ENCODE measurements at places on chromosomes 12 and 14.
A peak's percentile ranks its signal among the peaks of the same experiment; 100 is the strongest.

- no peak for DNase-seq
These were observed 40.8 kb downstream of the CCNK start for GRCh38 chr14:99522025-99522401.

DNA sequence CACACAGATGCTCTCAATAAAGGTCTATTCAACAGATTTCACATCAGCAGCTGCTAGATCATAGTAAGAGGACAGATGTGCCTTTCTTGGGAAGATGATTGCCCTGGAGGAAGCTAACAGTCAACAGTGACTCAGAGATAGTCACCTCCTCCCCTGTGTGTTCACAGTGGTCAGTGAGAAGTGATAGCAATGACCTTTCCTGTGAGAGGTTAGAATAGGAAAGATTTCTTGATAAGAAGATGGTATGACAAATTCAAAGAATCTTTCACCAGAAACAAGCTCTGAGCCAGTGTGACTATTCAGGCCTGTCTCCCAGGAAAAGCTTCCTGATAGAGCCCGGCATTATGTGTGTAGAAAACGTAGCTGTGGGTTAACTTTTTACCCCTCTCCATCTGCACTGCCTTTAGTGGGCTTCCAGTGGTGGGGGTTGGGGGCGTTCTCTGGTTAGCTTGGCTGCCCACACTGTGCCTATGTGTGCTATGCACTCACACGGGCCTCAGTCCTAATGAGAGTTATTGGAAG, 66.4 kb upstream of the ARHGAP5 start:
- DNase-seq = no peak

- DNase-seq = no peak
These were observed 386.3 kb upstream of the TMTC1 start for GRCh38 chr12:30169839-30170591.

GRCh38 chr14:64442300-64442988, 22.9 kb upstream of the AKAP5 start:
- no peak for DNase-seq

- DNase-seq = peak; percentile 7
These were observed 44.5 kb downstream of the PSMA6 start for GRCh38 chr14:35336494-35337268.

GRCh38 chr12:2683283-2684025, 111.3 kb upstream of the FKBP4 start:
- DNase-seq = no peak

GRCh38 chr12:26534071-26534470, 298.9 kb downstream of the ITPR2 start:
- no peak for DNase-seq

DNA sequence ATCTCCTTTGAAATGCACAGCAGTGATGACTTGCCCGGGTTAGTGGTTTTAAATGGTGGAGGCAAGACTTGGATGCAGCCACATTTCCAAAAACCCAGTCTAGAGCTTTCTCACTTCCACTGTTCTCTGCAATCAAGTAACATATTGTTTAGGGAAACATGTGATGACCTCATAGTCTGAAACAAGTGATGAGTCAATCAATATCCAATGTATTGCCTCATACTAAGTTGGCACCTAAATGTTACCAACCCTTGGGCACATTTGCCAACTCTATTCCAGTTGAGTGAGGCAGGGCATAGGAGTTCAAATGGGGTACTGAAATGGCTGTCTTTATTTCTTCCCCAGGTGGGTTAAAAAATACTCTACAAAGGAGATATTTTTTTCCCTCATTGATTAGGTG, 1105.4 kb downstream of the VRK1 start:
- DNase-seq = no peak

DNA sequence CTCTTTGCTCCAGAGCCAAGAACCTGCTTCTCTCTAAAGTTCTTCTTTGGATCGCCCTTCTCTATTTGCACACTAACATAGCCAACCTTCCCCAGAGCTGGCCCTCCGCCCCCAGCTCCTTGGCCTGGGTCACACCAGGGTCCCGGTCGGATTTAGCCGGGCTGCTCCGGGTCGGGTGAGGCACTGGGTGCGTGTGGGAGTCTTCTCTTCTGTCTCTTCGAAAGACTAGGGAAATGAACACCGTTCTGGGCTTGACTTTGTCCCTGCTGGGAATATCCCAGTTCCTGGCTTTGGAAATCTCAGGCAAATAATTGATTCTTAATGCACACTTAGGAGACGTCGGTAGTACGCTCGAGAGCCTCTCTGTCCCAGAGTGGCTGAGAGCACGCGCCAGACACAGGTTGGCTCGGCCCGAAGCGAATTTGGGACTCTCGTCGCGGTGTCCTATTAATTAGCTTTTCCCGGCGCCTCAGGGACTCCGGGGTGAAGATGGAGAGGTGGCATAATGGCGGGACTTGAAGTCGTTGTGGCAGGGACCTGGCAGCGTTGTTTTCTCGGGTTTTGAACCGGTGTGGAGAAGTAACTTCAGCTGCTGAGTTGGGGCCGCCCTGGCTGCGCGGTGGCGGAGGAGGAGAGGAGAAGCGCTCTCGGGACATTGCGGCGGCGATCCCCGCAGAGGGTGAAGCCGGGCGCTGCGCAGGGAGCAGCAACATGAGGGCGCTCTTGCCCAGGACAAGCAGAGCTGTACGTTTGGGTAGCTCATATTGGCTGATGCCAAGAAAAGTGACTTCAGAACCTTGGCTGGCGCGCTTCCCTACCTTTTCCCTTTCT, 7.5 kb downstream of the FOXG1 start:
- no peak for DNase-seq

GRCh38 chr14:22552001-22552826, 36.8 kb downstream of the DAD1 start:
- DNase-seq = no peak

GRCh38 chr12:96170328-96170727, 23.8 kb upstream of the ELK3 start:
- peak; percentile 4 for DNase-seq

GRCh38 chr12:131075611-131076010, 121.9 kb downstream of the ADGRD1 start:
- DNase-seq = no peak

DNA sequence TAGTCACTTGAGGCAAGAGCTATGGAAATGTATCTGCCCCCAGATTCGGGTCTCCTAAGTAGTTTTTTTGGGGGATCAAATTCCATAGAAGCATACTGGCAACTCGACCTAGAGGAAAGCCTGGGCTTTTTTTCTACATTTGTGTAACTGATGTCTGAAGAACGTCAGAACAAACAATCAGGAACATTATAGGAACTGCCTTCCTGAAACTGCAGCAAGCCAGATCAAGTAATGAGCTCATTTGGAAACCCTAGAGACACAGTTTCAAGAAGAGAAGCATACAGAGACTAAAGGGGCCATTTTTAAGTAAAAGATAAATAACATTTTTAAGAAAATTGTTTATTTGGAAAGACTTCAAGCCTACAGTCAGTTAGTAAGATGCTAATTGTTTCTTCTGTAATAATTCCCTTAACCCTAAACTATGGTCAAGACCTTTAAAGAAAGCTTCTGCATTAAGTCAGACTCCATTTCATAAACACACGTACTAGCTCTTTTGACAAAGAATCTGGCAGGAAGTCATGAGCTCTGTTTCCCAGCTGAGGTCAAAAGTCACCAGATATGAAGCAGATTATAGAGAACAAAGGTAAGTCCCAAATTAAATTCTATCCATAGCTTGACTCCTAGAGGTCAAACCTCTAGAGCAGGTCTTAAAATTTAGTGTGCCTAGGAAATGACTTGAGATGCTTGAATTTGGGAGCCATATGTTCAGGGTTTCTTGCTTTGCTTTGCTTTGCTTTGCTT, 112.8 kb downstream of the EGLN3 start:
- DNase-seq = no peak

- no peak for DNase-seq
These were observed 9.9 kb downstream of the OAS2 start for GRCh38 chr12:112988224-112988623.

DNA sequence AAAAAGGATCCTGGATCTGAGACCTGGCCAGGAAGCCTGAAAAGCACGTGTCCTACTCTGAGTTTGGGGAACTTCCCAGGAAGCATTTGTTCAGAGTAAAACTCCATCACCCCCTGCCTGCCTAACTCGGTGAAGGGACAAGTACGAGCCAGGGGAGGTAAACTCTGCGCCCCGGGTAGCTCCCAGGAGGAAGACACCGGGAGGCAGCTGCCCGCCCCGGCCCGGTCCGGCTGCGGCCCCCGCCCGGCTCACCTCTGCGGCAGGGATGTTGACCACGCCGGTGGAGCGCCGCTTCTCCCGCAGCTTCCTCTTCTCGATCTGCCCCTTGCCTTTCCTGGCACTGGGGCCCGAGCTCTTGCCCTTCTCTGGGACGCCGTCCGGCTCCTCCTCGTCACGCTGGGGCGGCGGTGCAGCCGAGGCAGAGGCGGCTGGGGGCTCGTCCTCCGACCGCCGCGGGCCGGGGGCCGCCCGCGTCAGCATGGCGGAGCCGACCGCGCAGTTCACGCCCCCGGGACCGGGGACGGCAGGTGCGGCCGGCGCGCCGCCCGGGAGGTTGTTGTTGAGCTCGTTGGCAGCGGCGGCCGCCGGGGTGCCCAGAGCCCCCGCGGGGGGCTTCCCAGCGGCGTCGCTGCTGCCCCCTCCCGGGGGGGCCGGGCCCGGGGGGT, 1.2 kb downstream of the PAWR start:
- peak; percentile 7 for DNase-seq

DNA sequence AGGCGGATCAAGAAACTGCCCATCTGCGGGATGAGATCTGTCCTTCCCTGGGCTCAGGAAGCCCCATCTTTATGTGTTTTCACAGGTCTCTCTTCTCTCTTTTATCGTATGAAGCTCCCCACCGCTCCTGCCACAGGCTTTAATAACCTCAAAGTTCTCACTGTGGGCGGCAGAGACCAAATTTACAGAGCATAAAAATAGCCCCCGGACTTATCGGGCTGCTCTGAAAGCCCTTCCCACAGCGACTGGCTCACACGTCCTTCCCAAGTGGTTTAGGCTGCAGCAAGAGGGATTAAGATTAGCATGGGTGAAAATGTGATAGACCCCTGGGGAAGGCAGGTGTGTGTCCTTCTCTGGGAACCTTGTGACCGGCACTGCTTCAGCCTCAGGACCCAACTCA, 47.8 kb downstream of the TESC start:
- no peak for DNase-seq

- no peak for DNase-seq
These were observed 34.5 kb downstream of the RTN1 start for GRCh38 chr14:59836116-59836515.

DNA sequence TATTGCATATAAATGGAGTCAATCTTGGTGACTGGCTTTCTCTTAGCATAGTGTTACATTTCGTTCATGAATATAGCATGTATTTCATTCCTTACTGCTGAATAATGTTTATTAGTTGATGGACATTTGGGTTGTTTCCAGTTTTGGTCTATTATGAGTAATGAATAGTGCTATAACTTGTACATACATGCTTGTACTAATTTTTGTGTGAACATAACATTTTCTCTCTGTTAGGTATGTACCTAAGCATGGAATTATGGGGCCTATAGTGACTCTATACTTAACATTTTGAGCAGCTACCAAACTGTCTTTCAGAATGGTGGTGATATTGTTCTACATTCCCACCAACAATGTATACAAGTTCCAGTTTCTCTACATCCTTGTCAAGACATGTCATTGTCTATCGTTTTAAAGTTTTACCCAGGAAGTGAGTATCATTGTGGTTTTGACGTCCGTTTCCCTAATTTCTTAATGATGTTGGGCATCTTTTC, 23.1 kb downstream of the ATP2A2 start:
- DNase-seq = no peak

DNA sequence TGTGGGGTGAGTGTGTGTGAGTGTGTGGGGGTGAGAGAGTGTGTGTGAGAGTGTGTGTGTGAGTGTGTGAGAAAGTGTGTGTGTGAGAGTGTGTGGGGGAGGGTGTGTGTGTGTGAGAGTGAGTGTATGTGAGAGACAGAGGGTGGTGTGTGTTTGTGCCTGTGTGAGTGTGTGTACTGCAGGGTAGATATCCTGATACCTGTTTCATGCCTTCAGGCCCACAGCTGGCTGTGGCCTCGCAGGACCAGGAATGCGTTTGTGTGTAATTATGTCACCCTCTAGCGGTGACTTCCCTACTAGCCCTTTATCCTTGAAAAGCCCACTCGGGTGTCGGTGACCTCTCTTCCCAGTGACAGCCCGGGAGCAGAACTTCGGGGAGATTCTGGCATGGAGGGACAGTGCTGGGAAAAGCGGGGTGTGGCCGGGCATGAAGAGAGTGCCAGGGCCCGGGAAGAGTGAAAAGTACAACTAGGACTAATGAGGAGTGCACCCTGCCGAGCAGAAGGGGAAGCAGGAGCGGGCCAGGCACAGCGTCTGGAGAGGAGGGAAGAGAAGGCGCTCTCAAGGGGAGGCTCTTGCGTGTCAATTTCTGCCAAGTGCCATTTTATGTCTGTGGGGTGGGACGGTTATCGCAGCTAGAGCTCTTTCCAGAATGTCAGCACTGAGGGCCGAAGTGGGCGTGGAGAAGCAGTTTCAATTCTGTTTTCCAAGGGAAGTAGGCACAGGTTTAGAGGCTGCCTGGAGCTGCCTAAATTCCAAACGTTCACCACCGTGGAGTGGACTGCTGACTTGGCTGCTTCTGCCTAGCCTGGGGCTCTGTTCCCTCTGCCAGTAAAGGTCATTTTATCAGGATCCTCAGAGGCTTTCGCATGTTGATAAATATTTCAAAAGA, 11.0 kb upstream of the FBXL14 start:
- DNase-seq = peak; percentile 62

- DNase-seq = no peak
These were observed 66.5 kb upstream of the DIO3 start for GRCh38 chr14:101494826-101495225.

DNA sequence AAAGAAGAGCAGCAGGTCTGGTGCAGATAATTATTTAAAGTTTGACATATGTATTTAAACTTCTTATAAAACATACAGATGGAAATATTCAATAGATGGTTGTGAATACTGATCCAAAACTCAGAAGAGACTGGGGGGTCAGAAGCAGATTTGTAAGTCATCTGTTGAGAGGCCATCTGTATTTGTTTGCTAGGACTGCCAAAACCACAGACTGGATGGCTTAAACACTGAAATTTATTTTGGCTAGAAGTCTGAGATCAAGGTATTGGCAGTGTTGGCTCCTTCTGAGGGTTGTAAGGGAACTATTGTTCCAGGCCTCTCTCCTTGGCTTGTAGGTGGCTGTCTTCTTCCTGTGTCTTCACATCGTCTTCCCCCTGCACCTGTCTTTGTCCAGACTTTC, 153.9 kb downstream of the LRRK2 start:
- no peak for DNase-seq

DNA sequence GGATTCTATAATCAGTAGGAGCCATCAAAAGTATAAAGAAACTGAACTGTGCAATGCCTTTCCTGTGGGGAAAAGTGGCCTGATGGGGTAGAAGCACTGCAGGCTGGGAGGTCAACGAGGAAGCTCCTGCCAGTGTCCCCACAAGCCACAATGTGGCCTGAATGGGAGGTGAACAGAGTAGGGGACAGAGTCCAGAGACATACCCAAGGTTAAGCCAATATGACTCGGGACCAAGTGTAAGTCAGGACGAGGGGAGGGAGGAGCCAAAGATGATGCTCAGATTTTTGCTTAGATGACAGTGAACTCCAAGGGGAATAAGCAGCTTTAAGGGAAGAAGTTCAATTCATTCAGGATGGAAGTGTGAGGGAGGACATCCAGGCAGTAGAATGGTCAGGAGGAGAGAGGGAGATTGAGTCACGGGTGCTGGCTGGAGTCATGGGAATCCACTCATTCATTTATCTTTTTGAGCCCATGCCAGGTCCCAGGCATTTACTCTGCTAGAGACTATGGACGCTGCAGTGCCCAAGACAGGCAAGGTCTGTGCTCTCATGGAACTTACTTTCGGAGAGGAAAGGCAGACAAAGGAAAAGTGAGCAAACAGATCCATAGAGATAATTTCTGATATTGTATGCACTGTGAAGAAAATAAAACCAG, 29.1 kb downstream of the DPF3 start:
- no peak for DNase-seq

GRCh38 chr12:49552425-49552824, 13.6 kb downstream of the KCNH3 start:
- DNase-seq = no peak

Measured in CD4-positive, alpha-beta T cell treated with Interferon gamma for 1 hour (primary cell).